Stimulated activated CD4-positive, alpha-beta T cell treated with anti-CD3 and anti-CD28 coated beads, Interleukin-4, amount 100 ng/mL, for 48 hours (primary cell): ENCODE measurements at places on chromosomes 6 and 20.

- no peak for DNase-seq
These were observed 190.4 kb upstream of the JAG1 start for GRCh38 chr20:10864076-10864672.

DNA sequence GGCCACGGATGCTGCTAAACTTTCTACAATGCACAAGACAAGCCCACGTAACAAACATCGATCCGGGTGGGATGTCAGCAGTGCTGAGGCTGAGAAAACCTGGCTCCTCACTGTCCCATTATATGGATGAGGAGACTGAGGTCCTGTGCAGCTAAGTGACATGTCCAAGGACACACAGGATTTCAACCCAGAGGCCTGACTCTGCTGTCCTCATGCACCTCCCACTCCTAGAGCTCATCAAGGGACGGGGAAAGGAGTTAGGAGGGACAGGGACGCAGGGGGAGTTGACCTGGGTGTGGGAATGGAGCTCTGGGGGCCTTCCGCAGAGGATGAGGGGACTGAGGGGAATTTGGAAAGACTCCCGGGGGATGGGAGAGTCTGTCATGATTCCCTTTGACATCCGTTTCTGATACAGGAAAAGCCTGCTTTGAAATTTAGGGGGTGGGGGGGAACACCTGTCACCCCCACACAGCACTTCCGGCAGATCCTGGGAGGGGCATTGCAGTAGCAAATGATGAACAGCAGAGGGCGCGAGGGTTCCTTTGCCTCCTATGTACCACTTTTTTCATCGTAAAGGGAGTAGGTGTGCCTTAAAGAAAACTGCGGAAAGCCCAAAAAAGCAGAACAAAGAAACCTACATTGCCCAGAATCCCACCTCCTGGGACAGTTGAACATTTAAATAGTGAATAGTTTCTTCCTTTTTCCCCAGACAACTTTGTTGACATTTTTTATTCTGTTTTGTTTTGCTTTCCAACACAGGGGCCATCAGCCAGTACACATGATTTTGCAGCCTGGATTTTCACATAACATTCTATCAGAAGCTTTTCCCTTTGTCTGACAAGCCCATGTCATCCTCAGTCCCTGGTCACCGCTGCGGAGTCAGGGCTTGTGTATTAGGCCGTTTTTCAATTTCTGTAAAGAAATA lies 48.6 kb downstream of the SLC2A10 start:
- peak; percentile 37 for DNase-seq

- DNase-seq = no peak
These were observed 24.4 kb upstream of the FKBP1A start for GRCh38 chr20:1417273-1417672.

GRCh38 chr6:73739096-73739495 lies 43.1 kb downstream of the CD109 start:
- DNase-seq = no peak

DNA sequence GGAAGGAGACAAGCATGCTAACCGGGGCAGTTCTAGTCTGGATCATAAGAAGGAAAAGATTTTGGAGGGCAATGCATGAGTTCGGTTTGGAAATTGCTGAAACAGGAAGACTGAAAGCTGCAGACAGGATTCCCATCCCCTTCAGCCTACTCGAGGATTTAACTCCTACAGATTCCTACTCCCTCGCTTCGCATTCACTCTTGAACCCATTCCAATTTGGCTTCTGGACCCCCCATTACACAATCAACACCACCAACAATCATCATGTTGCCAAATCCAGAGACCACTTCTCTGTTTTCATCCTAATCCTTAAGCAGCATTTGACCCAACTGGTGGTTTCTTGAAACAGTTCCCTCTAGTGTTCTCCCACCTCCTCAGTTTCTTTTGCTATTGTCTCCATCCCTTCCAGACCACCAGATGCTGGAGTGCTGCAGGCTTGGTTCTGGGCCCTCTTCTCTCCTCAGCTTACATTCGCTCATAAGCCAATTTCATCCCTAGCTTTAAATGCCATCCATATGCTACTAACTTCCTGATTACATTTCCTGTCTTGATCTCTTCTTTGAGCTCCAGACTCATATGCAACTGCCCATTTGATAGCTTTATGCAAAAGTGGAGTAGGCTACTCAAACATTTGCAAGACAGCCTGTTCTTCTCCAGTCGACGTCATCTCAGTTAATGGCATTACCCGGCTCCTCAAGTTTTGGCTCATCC lies 66.5 kb downstream of the DTNBP1 start:
- no peak for DNase-seq
